Astrocyte (in vitro differentiated cells and primary cell): ENCODE measurements at places on chromosomes 3 and 15.

- DNase-seq: no peak
Measured at GRCh38 chr3:56477646-56478045, 9.4 kb upstream of the ERC2 start.

DNA sequence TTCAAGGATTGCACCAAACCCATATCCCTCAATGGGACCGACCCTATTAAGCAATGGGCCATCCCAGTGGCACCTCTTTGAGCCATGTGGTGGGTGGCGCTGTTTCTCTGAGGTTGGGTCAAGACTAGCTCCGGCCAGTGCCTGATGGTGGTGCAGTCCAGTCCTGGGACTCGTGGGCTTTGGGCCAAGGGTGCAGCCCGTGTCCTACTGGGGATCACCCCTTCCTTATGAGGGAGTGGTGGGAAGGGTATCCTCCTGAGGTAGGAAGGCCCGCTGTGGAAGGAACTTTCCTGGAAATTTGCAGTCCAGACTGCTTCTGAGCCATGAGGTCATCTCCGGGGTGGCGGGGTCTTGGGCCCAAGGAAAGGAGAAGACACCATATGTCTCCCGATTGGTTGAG is 231.6 kb downstream of the SNRPN start:
- DNase-seq: no peak

DNA sequence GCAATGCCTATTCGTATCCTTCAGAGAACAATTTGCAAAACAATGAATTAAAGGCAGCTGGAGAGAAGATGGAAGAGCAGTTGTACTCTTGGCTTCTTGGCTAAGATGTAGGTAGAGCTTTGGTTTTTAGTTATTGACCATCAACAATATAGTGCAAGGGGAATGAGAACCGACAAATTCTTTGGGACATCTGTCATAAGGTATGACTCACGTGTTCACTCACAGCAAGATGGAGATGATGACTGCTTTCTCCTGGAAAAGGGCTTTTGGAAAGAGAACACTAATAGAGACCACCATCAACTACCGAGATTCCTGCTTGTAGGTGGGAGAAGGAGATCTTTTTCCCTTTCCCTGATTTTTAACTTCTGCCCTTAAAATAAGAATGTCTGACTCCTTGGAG is 234.9 kb downstream of the NTRK3 start:
- peak; percentile 18 for DNase-seq

DNA sequence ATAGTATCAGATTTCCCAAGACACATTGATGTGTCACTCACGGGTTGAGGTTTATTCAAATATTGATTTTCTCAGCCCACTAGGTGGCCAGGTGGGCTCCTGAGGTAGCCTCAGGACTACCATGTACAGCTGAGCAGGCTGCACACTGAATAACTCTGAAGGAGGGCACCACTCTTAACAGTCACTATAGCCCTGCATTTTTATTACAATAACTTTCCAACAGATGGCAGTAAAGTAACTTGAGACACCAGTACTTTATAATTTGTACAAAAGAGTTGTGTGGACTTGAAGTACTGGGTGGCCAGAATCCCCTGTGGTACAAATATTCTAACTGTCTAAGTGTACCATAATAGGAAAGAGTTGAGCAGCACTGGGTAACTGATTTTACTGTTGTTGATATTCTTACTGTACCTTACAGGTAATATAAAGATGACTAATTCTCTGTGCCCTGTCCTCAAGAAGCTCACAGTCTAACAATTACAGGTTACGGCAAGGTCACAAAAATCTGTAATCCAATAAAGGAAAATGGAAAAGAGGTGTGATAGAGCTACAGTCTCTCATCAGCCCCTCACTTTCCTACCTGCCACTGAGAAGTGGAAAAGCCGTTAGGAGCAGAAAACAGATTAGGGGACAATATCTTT is 76.0 kb downstream of the ETFA start:
- DNase-seq: peak; percentile 31

DNA sequence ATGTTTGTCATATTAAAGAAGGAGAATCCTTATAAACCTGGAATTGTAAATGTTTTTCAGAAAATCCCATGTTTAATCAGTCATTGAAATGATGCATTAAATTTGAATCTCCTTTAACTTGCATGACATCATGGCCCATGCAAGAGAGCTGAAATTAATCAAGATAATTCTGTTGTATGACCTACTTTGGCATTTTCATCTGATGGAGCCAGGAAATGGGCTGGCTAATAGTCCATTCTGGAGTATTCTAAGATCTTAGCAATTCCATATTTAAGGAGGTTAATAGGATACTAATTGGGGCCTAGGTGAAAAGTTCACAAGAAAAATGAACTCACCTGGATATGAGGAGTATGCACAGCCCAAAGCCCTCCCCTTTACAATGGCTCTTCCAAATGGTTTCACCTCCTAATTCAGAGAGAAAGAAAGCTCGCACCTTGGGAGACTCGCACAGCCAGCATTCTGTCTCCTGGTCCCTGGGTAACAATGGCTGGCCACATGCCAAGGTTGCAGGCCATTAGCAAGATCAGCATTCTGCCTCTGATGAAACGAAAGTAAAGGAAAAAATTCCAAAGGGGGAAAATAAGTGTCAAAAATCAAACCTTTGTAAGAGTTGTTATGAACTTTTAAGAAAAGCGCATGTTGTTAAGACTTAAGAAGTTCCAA is 786.4 kb downstream of the MCTP2 start:
- no peak for DNase-seq

DNA sequence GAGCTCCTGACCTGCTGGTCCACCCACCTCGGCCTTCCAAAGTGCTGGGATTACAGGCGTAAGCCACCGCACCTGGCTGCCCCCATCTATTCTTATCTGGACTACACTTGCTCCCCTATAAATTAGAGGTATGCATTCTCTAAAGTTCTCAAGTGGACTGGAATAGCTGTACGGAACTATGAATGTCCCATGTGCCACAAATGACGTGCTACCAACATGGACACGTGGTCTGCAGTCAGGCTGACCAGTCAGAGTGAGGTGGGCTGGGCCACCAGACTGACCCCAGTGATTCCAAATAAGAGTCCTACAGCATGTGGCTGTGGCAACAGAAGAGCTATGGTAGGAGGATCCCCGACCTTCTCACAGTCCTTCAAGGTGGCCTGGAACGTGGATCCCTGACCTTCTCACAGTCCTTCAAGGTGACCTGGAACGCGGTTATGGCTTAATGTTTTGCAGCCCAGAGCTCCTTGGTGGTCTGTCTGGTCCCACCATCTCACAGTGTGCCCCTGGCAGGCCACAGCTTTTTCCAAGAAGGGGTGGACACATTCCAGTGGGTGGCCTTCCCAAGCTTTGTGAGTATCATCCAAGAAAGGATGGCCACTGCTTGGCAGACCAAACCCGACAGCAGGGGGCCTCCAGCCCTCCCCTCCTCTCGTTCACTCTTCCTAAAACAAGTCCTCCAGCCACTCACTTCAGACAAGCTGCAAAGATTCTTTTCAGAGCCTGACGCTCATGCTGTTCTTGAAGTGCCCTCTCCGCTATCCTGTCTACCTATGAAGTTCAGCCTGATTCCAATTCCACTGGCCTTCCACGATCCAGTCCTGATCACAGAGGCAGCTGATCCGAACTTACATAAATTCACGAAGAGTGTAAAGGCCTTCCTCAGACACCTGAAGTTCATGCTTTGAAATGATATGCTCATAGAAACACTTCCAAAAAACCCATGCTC is 4.4 kb downstream of the ADAMTS17 start:
- no peak for DNase-seq

DNA sequence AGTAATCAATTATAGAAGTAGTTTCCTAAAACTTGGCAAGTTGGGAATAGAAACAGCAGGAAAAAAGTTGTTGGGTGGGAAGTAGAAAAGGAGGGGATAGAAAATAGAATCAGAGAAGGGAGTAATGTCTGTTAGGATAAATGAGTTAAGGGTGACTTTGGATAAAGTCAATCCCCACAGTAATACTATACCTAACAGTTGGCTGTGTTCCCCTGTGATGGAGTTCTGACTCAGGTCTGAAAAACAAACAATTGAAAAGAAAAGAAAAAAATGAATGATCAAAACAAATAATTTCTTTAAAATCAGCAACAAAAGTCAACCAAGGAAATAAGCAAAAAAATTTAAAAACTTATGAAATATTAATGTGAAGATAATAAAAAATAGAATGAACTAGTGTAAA is 50.3 kb downstream of the EMC4 start:
- no peak for DNase-seq

- no peak for DNase-seq
Measured at GRCh38 chr3:59418836-59419235, 369.0 kb upstream of the CFAP20DC start.

DNA sequence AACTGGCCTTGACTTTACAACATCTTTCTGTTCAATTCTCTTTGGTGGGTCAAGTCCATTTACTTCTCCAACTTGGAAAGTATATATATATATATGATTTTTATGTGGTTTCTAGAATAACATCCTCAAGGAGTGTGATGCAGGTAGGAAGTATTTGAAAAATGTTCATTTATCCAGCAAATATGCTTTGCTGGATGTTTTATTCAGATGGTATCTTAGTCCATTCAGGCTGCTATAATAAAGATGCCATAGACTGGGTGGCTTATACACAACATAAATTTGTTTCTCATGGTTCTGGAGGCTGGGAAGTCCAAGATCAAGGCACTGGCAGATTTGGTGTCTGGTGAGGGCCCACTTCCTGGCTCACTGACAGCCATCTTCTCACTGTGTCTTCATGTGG is 168.7 kb upstream of the RASGRP1 start:
- DNase-seq: peak; percentile 19

DNA sequence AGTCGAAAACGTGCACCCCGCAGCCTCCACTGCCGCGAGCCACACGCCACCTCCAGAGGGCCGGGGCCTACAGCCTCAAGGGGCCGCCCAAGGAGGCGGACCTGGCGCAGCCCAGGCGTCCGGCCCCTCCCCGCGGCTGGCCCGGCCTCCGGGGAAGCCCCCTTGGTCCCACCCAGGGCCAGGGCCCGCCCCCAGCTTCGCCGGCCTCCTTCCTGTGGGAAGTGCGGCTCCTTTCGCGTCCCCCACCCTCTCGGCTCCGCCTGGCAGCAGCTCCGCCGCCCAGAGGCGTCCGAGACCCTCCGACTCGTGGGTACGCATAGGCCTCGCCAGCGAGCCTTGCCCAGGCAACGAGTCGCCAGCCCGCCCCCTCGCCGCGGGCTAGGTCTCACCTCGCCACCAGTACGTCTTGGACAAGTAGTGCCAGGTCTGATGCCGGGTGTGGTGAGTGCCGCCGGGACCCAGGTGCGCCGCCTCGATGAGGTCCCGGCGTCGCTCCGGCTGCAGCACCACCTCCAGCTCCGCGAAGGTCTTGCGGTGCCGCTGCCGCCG is 642 bp downstream of the ZBTB11 start:
- DNase-seq: peak; percentile 93

DNA sequence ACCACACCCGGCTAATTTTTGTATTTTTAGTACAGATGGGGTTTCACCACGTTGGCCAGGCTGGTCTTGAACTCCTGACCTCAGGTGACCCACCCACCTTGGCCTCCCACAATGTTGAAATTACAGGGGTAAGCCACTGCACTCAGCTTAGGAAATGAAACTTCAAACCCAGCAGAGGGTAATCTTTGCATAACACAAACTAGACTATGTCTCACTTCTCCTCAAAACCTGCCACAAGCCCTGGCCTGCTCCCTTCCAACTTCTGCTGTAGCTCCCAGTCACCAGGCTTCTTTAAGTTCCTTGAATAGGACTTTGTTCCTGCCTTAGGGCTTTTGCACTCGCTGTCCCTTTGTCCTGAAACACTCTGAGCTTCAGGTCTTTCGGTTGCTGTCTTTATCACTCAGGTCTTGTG is 39.2 kb upstream of the SEMA4B start:
- no peak for DNase-seq

GRCh38 chr3:101261506-101261905 is 58.9 kb downstream of the IMPG2 start:
- peak; percentile 67 for DNase-seq

- DNase-seq: no peak
Measured at GRCh38 chr3:9903238-9903624, 583 bp downstream of the IL17RE start.

- no peak for DNase-seq
Measured at GRCh38 chr3:36192901-36193300, 187.4 kb upstream of the STAC start.

DNA sequence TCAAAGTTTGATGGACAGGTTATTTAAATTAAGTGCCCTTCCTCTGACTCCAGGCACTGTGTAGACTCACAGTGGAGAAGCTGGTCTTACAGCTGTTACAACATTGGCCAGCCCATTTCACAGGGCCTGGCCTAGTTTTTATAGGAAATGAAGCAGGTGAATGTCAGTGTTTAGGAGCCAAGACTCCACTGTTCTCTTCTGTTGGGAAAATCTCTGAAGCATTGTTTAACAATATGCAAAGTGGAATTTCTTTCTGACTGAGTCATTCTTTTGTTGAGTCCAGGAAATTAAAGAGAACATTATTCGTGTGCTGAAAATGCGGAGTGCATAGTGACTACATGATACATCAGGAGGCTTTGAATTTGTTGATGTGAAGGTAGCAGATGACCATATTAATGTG is 64.7 kb downstream of the ARRDC4 start:
- peak; percentile 62 for DNase-seq

DNA sequence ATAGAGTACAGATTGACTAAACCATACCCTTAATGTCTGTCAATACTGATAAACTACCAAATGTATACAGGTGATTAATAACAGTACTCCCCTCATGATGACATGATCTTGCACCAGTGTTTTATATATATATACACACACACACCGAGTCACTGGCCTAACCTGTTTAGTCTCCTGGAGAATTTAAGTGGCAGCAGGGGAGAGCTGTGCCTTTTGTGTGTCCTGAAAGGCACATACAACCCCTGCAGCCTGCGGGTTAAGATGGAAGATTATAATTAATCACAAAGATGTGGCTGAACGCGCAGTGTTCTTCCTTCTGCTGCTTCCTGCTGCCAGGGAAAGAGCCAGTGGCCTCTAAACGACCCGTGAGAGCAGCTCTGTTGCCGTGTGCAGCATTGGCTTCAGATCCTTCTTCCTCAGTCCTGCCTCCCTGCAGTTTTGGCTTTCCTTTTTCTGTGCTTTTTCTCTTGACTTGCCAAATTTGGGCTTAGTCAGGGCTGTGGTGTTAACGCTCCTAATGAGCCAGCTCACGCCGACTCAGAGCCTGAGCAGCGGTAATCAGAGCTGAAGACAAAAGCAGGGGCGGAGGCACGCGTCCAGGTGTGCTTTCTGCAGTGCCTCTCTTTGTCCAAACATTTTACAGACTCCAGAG is 42.5 kb upstream of the UBE3A start:
- peak; percentile 18 for DNase-seq

DNA sequence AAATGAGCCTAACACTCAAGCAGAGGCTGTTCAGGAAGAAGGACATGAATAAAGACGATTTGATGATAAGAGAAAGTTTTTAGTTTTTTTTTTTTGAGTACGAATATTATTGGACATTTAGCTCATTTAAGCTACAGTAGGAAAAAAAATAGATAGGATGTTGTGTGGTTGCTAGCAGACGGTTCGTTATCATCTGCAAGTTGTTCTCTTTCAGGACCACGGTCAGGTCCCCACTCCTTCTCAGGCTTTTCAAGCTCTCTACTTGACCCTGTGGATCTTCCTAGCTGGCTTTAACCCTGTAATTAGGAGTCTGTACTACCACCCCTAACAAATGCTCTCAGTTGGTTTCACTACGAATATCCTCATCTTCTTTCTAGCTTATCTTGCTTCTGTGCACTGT is 1.1 kb downstream of the KCNH8 start:
- peak; percentile 0 for DNase-seq

- DNase-seq: no peak
Measured at GRCh38 chr3:160948273-160948672, 156.9 kb downstream of the B3GALNT1 start.
